ENCODE measurements at places on chromosomes 3 and 15.
A peak's percentile ranks its signal among the peaks of the same experiment; 100 is the strongest.

- no peak for DNase-seq
These were observed 104.4 kb downstream of the DNAJB8 start for GRCh38 chr3:128362026-128362965.

- DNase-seq, result peak; percentile 53
These were observed 163.6 kb upstream of the PRICKLE2 start for GRCh38 chr3:64388886-64389285.

- DNase-seq, result peak; percentile 20
These were observed 420.0 kb downstream of the ROBO2 start for GRCh38 chr3:77459926-77460325.

DNA sequence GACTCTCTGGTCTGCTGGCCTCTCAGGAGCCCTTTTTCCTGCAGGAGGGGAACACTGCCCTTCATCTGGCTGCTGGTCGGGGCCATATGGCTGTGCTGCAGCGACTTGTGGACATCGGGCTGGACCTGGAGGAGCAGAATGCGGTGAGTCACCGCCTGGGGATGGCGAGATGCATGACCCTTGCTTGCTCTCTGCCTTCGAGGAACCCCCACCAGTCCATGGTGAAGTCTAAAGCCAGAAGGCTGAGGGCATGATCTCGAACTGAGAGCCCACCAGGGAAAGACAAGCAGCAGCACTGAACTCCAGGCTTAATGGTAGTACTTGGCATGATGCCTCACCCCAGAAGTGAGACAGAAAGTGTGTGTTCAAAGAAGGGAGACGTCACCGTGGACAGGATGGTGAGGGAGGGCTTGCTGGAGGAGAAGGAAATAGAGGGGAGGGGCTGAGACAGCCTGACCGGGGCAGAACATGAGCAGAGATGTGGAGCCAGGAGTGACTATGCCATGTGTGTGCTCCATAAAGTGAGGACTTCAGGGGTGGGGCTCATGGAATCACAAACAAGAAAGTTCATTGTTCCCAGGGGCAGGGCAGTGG is 19.2 kb downstream of the ANKDD1A start:
- no peak for DNase-seq

DNA sequence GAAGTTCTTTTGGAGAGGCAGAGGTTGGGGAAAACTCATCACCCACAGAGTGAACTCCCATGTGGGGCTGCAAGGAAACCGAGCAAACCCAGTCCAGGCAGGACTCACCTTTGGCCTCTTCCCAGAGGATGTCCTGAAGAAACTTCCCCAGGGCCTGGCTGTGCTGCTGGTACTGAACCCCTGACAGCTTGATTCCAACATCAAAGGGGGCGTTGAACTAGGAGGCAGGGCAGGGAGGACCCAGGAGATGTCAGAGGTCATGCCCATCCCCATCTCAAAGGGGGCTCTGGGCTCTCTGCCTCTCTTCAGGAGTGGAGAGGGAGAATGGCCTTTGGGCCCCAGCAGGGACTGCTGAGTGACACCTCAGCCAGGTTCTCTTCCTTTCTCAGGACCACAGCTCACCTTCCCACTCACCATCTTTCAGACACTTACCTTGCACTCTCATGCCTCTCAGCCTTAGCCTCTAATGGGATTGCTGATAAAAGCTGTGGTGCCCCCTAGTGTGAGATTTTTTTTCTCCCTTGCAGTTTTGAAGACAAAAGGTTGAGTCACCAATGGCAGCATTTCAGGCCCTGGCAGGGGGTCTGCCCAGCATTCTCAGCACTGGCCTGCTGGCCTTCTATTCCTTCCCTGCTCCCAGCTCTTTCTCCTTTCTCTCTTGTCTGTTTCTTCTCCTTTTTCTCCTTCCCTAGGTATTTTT is 6.0 kb downstream of the GHRL start:
- DNase-seq, result peak; percentile 93

DNA sequence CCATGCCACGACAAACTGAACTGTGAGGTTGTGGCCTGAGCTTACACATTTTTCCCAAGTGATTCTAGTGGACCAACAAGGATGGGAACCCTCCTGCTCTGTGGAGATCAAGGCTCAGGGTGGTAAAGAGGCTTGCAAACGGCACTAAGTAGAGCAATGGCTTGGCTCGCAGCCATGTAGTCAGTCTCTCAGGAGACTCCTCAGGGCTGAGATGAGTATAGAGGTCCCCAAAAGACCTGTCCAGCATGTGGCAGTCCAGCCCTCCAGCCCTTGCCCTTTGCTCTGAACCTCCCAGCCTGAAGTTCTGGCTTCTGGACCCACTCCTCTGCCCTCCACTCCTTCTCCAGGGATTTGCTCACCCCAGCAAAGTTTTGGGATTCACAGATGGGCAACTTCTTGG is 8.3 kb upstream of the CAMP start:
- DNase-seq, result no peak

- DNase-seq, result no peak
These were observed 311.5 kb downstream of the TLE3 start for GRCh38 chr15:69786136-69786701.

GRCh38 chr15:99983886-99984286 is 250.6 kb upstream of the LYSMD4 start:
- DNase-seq, result no peak

GRCh38 chr15:63987796-63988378 is 58.4 kb downstream of the DAPK2 start:
- no peak for DNase-seq

- DNase-seq, result no peak
These were observed 432.7 kb upstream of the ARHGEF26 start for GRCh38 chr3:153688301-153689120.

- peak; percentile 5 for DNase-seq
These were observed 1134.9 kb downstream of the ROBO2 start for GRCh38 chr3:78174821-78175220.

- no peak for DNase-seq
These were observed 30.0 kb upstream of the RPL14 start for GRCh38 chr3:40427045-40427669.

DNA sequence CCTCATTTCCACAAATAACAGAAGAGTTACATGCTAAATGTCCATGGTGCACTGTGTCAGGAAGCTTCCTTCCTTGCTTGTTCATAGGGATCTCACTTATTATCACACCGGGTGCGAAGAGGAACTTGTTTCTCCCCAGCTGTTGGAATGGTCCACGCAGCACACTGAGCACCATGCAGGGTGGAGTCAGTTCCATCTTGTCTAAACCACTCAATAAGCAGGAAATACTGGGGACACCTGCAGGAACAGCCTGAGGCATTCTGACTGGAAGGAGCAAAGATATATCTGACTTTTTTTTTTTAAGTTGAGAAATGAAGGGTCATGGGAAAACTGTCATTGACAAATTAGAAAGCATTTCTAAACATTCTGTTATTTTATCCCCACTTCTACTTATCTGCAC is 70.0 kb upstream of the WDR72 start:
- DNase-seq, result no peak

DNA sequence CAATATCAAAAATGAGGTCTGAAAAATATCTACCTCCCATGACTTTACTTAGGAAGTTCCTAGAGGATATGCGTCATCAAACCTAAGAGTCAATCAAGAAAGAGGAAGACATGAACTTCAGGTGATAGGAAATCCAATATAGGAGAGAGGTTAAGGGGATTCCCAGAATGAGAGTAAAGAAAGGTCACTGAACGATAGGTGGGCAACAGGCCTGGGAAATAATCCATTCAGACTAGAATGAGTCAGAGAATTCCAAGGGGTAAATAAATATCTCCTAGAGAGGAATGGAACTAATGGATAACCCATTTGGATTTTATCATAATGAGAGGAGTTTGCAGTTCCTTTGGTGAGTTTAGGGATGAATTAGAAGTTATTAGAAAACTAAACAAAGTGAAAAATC is 131.1 kb upstream of the NUDT16 start:
- DNase-seq, result no peak

DNA sequence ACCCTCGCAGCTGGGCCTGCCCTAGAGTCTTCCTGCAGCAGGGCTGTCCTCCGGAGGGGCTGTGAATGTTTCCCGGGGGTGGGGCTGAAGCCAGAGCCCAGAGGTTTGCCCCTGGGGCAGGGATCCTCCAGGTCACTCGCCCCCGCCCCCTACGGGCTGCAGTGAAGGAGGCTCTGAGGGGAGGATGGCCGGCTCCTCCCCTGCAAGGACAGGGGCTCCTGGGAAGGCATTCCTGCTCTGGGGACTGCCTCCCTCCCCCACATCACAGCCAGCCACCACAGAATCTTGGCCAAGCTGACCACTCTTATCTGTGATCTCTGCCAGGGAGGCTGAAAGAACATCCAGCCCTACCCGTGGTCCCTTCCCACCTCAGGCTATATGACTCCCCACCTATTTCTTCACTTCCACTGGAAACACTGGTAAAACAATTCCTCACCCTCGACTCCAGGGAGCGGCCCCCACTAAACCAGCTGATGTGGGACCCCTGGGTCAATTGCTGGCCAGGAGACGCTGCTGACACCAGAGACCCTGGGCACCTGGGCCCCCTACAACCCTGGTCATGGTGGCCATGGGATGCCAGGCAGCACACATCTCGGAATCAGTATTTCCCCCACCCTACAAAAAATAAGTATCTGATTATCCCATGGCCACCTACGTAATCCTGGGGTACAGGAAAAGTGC is 66.0 kb downstream of the HMCES start:
- DNase-seq, result no peak

DNA sequence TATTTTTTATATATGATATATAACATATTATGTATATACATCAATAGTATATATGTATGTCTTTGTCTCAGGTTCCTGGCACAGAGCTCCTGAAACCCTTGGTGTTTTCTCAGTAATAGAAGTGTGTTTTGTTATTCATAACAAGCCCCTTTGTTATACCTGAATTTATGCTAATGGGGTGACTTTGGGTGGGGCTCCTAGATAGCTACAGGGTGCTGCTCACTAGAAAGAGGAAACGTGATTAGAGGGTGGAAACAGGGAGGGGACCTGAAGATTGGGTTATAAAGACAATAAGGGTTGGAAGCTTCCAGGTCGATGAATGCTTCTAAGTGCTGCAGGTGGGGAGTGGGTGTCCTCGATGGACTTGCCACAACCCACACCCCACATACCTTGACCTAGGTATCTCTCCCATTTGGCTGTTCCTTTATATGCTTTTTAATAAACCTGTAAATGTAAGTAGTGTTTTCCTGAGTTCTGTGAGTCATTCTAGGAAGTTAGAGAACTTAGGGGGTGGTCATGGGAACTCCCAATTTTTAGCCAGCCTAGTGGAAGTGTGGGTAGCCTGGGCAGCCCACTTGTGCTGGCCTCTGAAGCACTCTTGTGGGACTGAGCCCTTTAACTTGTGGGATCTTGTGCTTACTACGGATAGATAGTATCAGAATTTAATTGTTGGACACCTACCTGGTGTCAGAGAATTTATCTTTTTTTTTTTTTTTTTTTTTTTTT is 36.9 kb upstream of the C15orf39 start:
- DNase-seq, result no peak

- no peak for DNase-seq
These were observed 6.2 kb downstream of the GRK7 start for GRCh38 chr3:141769221-141769894.

GRCh38 chr3:59538753-59539432 is 489.1 kb upstream of the CFAP20DC start:
- no peak for DNase-seq

GRCh38 chr3:37543666-37544065 is 318.0 kb upstream of the CTDSPL start:
- no peak for DNase-seq

DNA sequence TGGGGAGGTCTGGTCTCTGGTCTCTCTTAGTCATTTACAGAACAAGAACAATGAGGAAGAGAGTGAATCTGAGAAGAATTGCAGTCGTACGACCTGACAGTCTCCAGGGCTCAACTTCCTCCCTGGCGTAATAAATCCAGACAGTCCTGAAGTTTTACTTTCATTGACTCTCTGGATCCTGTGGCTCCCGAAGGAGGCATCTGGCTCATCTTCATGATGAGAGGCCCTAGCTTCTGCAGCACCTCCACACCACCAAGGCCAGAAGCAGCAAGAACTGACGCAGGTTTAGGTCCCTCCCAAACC is 11.8 kb upstream of the CYFIP1 start:
- no peak for DNase-seq

- no peak for DNase-seq
These were observed 157.3 kb downstream of the IGF1R start for GRCh38 chr15:98805434-98806274.

DNA sequence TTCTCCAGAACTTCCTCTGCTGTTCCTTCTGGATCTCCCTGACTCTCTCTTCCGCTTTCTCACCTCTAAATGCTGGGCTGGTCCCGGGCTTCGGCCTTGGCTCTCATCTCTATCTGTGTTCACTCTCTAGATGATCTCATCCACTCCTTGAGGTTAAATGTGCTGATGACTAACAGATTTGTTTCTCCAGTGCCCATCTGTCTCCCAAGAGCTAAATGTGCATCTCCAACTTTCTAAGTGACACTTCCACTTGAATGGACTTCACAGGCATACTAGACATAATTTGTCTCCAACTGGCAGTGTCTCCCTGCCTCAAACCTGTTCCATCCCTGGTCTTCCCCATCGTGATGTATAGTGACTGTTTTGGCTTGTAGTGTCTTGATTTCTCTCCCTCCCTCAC is 95.3 kb downstream of the ITPR1 start:
- DNase-seq, result no peak

GRCh38 chr3:71134521-71134920 is 449.0 kb downstream of the FOXP1 start:
- DNase-seq, result no peak

DNA sequence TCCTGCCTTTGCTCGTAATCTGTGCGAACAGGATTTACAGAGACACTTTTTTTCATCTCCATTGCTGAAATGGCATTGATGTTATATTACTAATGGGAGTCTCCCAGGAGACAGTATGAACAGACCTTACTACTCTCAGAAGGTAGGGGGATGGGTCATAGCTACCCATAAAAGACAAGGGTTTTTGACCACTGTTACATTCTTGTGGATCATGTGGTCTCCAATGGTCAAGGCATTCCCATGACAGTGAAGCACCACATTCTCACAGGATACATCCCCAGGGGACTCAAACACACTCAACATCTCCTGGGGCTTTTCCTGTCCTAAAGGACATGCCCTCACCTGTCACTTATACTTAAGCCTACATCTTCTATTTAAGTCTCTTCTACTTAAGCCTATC is 40.8 kb downstream of the MKRN3 start:
- no peak for DNase-seq

GRCh38 chr3:188165596-188165995 is 11.6 kb downstream of the LPP start:
- DNase-seq, result no peak

- DNase-seq, result no peak
These were observed 137.8 kb downstream of the DMXL2 start for GRCh38 chr15:51484781-51485180.

DNA sequence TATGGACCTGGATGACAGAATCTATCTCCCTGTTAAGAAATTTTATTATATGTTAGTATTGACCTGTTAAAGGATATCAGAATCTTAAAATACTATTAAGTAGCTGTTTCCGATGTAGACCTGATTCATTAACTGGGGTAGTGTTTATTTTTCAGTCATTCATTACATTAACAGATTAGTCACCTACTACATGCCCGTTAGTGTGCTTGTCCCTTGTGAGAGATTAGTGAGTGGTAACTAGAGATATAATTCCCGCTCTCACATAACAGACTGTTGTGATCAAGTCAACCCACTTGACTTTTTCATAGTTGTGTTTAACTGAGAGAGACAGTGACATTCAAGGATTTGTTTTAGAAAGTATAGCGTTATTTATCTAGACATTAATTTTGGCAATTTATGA is 166.8 kb downstream of the TCF12 start:
- DNase-seq, result no peak

GRCh38 chr3:52002748-52003147 is 7.1 kb upstream of the RPL29 start:
- DNase-seq, result no peak

- DNase-seq, result peak; percentile 94
These were observed 539 bp upstream of the LAMB2 start for GRCh38 chr3:49133226-49133951.
